ENCODE measurements at places on chromosomes 1 and 21.

GRCh38 chr1:19262047-19262446, 10.4 kb downstream of the MRTO4 start:
- DNase-seq = no peak

- DNase-seq = no peak
These were observed 107.9 kb upstream of the PALMD start for GRCh38 chr1:99537886-99538617.

- no peak for DNase-seq
These were observed 315.8 kb upstream of the KAZN start for GRCh38 chr1:14282707-14283106.

DNA sequence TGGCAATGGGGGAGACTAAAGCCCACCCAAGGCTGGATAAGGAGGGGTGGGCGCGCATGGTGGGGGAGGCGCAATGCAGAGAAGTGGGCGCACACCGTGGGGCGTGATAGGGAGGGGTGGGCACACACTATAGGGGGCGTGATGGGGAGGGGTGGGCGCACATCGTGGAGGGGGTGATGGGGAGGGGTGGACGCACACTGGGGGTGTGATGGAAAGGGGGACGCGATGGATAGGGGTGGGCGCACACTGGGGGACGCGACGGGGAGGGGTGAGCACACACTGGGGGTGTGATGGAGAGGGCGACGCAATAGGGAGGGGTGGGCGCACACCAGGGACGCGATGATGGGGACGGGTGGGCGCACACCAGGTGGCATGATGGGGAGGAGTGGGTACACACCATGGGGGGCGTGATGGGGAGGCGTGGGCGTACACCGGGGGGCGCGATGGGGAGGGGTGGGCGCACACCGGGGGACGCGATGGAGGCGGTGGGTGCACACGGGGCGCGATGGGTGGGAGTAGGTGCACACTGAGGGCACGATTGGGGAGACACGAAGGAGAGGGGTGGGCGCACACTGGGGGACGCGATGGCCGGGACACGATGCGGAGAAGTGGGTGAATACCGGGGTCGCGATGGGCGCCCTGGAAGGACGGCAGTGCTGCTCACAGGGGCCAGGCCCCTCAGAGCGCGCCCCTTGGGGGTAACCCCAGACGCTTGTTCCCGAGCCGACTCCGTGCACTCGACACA, 929 bp downstream of the SUMO3 start:
- no peak for DNase-seq

All from Right ventricle myocardium superior (tissue), 1 donor.